ENCODE measurements at places on chromosomes 16 and 17.

DNA sequence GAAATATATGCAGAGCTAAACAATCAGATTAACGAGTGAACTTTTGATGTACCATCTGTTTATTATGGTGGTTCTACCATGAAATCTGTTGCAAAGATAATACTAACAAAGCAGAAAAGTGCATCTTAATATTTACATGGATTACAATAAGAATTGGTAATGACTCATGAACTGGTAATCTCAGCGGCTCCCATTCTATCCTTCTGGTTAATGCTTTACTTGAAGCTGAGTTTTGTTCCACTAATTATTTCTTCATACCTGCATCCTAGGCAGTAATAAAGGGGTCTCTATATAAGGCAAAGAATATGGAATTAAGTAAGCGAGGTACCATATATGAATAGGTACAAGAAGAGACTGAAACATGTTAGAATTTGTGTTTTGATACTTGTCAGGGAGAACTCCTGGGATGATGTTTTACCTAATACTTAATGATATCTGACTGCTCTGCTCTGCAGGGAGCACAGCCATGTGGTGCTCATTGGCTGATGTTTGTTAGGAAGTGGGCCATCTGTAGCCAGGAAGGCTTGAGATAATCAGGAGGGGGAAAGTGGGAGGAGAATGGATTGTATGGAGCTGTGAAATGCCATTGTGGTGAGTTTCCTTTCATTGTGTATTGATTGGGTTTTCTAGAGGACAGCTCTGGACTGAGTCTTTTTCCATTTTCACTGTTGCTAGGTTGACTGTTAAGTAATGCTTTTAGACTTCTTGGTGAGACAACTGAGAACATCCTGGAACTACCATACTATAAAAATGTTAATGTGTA is 52.6 kb downstream of the MAP2K6 start:
- no peak for DNase-seq

DNA sequence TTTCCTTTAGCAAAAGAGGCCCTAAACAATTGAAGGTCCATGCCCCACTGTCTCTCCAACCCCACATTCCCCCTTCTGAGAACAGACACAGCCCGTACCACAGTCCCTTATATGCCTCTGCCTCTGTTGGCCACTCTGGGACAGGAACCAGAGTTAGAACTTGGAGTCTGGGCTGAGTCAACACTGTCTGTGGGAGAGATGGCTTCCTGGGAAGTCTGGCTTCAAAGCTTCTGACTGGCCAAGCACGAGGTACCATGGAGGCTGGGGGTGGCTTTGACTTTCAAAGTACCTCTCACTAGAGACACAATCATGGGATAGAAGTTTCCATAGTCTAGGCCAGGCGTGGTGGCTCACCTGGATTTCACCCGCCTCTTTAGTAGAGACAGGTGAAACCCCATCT is 14.9 kb upstream of the SPOP start:
- DNase-seq: no peak

DNA sequence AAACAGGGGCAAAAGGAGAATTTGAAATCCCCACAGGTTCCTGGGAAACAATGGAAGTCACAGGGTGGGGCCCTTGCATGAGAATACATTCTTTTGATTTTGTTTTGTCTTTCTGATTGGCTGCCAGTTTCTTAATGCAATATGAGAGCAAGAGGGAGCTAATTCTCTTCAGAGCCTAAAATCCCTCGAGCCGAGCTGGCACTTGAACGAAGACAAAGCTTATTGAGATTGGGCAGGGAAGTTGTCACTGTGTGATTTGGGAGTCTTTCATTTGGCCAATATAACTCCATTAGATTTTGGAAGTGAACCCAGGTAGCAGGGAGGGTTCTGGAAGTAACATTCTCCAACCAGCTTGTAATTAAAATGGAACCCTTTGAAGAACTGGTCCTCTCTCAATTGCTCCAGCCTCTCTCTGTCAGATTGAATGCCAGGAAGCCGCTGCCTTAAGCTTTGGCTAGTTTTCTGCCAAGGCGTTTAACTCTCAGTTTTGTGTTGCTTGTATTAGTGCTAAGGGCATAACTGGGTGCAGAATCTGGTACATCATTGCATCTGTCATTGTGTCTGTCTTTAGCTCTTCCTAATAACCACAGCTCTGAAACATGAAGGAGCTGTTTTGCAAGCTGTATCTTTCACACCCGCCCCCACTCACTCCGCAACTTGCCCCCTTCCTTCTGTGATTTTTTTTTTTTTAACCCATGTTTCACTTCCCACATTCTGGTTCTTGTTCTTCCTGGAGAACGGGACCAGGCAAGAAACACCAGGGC is 272.0 kb downstream of the MAF start:
- DNase-seq: no peak

DNA sequence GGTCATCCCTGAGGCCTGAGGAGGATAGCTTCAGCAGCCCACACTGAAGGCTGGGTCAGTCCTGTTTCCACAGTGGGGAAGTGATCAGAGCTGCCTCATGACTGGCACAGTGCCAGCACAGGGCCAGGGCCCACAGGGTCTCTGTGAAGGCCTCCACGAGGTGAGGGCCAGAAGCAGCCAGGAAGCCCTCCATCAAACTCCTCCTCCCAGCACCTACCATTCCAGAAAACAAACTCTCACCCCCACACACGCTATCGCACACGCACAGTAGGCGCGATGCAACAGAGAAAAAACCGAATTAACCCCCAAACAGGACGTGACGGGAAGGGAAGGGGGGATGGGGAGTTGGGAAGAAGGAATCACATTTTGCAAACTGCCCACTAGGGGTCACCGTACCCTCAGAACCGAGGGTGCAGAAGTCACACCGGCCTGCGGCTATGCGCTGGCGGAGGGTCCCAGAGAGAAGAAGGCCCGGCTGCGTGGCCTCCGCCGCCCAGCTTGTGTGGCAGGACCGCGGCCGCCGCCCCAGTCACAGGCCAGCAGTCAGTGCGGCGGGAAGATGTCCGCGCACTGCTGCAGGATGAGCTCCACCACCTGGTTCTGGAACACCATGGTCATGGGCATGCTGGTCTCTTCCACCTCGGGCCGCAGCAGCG is 37.6 kb downstream of the ARHGAP27 start:
- peak; percentile 90 for DNase-seq

DNA sequence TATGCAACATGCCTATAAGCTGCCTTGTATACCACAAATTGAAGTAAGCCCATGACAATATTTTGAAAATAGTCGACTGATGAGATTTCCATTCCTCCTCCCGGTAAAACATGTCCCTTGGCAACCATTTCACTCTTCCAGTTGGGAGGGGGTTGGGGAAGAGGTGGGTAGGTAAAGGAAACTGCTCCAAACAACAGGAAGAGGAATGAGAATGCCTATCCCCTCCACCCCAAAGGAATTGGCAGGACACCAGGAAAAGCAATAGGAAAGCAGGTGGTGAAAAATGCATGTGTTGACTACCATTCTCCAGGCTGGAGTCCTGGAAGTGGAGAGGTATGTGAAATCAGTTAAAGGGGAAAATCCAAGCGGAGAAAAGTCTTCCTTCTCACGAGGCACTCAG is 455.9 kb upstream of the PSMD7 start:
- DNase-seq: no peak

DNA sequence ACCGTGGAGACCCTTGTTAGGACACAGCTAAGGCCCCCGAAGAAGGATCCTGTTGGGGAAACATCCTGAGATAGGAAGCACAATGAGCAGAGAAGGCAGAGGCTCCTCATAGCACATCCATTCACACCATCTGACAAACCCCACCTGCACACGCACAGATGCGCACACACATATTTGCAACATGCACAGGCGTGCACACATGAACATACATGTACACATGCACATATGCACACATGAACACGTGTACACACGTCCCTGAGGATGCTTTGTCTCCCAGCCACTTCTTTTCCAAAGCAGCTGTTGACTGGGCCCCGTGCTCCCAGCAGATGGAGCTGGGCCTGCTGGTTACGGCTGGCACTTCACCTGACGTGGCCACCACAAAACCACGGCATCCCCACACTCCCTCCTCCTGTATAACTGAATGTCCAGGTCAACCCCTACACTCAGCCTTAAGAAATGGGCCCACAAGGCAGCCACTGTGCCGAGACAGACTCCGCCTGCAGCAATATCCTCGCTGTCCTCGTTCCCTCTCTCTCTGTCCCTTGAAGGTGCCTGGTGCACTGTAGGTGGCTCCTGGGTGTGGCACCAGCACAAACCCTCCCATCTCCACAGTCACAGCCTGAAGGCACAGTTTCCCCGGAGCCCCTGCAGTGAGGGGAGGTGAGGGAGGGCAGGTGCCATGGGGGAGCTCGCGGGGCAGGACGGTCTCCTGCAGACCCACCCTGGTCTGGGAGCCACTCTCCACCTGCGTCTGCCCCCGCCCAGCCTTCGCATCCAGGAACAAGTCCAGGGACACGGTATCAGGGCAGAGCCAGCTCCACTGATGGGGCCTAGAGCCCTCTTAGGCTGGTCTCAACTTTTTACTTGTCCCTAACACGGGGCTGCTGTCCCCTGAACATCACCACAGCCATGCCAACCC is 183.0 kb downstream of the RBFOX3 start:
- no peak for DNase-seq

DNA sequence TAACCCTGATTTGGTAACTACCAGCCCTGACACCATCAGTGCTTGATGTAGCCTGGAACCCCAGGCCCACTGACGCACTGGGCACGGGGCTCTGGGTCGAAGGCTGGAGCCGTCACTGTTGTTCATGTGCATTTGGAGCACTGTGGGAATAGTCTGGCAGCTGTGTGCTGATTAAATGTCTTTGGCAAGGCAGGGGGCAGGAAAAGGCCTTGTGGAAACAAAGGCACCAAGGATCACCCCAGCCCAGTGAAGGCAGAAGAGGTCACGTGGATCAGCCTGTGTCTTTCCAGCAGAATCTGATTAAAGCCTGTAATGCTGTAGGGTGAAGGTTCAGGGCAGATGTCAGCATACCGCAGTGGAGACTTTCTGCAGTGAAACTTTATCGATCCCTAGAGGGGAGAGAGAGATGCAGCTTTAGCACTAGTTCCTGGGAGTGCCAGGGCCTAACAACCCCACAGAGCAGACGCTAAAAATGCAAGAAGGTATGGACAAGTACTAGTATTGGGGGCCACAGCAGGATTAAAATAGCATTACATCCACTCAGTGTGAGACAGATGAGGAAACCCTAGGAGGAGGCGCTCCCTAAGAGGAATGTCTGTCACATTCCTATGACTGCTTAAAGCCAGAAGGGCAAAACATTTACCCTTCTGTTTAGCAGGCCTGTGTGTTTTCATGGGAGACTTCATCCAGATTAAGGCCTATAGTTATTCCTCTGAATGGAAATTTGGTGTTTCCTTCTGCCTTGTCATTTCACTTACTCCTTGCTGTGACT is 9.7 kb downstream of the ZNHIT3 start:
- no peak for DNase-seq

DNA sequence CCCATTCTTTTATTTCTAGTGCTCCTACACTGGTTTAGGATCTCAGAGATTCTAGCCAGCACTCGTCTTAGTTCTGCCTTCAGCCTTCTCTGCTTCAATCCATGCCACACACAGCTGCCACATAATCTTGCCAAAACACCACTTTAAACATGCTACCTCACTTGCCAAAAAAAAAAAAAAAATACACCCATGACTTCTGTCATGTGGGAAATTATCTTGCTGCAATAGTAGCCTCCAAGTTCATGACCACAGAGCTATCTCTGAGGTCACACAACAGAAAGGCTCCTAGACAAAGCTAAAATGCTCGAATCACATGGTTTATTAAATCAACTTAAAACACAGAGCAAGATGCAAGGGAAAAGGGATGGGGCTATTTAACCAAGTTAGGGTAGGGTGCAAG is 18.1 kb downstream of the FZD2 start:
- DNase-seq: peak; percentile 84

DNA sequence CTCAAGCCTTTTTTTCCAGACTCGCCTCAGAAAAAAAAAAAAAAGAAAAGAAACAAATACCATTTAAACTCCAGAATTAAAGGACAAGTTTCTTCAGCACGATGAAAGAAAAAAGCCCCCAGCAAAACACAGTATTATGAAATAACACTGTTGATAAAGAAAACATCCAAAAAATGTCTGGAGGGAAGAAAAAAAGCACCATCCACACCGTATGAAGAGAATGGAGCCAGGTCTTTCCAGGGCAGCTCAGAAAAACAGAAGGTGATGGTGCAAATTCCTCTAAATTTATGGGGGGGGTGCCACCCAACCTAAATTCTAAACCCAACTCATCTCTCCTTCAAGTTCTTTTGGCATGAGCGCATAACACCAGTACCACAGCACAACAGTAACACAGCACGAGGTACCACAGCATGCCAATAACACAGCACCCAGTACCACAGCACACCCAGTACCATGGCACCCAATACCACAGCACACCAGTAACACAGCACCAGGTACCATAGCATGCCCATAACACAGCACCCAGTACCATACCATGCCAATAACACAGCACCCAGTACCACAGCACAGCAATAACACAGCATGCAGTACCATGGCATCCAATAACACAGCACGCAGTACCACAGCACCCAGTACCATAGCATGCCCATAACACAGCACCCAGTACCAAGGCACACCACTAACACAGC is 19.0 kb downstream of the AXIN1 start:
- no peak for DNase-seq

- DNase-seq: peak; percentile 46
Measured at GRCh38 chr16:4314532-4315185, 1.2 kb upstream of the GLIS2 start.

- DNase-seq: no peak
Measured at GRCh38 chr16:70378869-70379493, 32.3 kb downstream of the DDX19A start.

DNA sequence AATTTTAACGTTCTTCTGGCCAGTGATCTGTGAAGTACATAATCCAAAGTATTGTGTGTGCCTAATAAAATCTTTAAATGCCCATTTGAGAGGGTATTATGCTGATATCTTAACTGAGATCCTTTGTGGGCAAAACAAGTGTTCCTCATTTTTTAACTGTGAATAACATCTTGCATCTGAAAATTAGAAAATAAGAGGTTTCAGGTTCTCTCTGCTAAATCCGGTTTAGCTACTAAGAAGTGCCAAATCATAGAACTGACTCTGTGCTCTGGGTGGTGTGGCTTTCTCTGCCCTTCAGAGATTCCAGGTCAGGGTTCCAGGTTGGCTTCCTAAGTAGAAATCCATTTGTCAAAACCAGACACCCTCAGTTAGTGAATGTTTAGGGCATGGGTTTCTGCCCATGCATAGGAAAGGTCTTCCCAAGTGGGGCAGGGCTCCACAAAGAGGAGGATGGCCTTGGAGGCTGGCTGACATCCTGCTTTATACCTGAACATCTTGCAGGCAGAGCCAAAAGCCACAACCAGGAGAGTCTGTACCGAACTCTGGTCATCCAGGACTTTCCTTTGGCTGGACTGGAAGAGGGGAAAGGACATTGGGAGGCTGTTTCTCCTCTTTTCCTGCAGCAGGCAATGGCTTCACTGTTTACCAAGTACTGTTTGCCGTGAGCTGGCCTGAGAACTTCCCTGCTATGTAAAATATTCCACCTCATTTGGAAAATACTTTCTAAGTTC is 8.5 kb downstream of the ALDH3A2 start:
- no peak for DNase-seq

GRCh38 chr17:76715496-76715830 is 4.7 kb upstream of the MXRA7 start:
- no peak for DNase-seq

DNA sequence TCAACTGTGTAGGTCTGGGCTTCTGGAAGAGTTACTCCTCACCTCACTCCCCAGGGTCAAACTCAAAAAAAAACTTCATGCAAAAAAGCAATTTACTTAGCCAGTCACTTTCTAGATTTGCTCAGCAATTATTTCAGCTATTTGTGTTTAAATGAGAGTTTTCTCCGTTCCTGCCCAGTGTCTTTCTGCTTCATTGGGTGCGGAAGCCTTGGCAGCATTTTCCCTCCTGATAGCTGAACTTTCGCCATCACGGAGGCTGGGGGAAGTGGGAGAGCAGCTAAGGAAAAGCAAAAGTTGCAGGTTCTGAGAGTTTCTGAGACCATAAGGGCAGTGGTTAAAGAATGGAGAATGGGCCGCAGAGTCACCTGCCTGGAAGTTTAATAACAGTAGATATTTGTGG is 287.1 kb upstream of the DYNLRB2 start:
- no peak for DNase-seq

Data from OCI-M1 (cell line).